HepG2 (cell line): ENCODE measurements at places on chromosomes 2 and 18.

GRCh38 chr18:56036741-56037140 lies 448.7 kb upstream of the TCF4 start:
- DNase-seq, result no peak

DNA sequence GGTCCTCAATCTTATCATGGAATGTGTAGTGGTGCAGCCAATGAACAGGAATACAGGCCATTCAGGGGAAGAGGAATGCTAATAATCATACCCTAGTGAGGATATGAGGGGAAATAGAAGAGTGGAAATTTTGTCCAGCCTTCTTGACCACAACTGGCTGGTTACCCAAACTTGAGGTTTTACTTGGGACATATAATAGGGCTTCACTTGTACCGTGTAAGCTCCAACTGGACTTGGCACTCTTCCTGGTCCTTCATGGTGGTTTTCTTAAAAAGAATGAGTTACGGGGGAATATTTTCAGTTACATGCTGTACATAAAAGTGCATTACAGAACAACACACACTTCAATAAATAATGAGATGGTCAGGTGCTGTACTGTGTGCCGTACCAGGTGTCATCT lies 234.9 kb upstream of the RASGRP3 start:
- no peak for DNase-seq

GRCh38 chr2:38671303-38671702 lies 5.4 kb downstream of the GALM start:
- no peak for DNase-seq

DNA sequence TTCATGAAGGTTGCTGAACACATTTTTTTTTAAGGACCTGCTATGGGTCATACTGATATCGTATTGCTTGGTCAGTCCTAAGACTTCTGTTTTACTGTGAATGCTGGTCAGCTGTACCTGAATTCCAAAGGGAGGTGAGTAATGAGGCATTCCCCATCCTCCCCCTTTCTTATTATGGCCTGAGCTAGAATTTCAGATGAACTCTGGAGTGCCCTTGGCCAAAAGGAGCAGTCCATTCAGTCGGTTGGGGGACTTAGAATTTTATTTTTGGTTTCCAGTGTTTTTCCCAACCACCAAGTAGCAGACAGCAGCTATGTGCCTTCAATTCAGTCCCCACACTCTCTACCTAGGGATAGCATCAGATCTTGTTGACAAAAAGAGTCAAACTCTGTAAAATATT lies 26.9 kb upstream of the PDCL3 start:
- DNase-seq, result no peak

- DNase-seq, result peak; percentile 9
Measured at GRCh38 chr2:182496596-182496995, 69.8 kb upstream of the PDE1A start.

- DNase-seq, result peak; percentile 31
Measured at GRCh38 chr18:43279015-43279744, 1.9 kb upstream of the SYT4 start.

- DNase-seq, result no peak
Measured at GRCh38 chr2:29455200-29455860, 340.1 kb downstream of the CLIP4 start.

DNA sequence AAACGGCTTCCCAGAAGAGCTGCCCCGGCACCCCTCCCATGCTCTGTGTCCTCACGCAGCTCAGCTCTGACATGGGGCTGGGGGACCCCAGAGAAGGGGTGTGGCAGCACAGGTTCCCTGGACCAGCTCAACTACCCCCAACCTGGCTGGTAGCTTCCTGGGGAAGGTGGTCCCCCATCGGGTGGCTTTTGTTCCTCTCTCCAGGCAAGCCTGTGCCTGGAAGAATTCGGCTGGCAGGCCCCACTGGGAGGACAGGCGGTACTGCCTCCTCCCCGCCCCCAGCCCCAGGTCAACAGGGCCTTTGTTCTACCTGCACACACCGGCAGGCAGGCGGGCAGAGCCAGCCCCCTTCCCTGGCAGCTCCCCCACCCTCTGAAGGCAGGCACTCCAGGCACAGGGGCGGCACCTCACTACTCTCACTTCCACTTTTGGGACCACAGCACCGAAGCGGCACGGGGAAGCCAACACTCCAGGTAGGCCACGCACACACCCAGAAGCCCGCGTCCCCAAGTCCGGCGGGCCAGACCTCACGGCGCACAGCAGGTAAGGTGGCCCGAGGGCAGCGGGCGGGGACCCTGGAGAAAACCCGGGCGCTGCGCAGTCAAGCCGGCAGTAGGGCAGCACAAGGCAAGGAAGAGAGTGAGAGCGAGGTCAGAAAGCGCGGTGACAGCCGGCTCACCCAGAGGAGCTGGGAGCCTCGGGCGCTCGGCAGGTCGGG lies 1.3 kb downstream of the HS6ST1 start:
- DNase-seq, result peak; percentile 63

DNA sequence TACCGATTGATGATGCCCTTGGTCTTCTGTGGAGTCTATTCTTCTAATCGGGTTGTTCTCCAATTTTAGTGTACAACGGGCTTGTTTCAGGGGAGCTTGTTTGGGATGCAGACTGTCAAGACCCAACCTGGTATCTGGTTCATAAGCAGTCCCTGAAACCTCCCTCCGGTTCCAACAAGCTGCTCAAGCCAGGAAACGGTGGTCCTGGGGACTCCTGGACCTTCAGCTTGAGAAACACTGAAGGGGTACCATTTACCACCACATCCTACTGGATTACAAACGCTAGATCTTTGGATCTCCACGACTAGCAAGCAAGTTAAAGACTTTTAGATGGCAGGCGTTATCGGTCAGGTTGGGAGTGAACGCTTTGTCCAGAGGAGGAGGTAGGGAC lies 2.0 kb downstream of the BCL2 start:
- no peak for DNase-seq

GRCh38 chr2:241064802-241065354 lies 37.2 kb downstream of the MTERF4 start:
- DNase-seq, result no peak

GRCh38 chr2:80703532-80703931 lies 399.0 kb upstream of the LRRTM1 start:
- DNase-seq, result no peak

- DNase-seq, result no peak
Measured at GRCh38 chr2:195486520-195486919, 170.5 kb upstream of the SLC39A10 start.

DNA sequence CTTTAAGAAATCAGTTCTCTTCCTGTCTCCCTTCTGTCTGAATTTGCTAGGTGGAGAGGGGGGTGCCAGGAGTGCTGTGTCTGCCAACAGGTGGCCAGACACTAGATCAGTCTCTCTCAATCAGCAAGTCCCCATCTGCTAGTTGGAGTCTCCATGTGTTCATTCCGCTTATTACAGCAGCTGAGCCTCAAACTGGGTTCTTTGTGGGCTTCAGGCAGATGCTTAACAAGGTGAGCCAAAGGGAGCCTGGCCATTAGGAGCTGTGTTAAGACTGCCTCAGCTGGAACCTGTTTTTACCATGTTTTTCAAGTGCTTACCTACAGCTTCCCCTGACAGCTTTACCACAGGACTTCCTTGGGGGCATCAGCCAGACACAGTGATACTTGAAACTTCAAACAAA lies 401.9 kb downstream of the LRP1B start:
- DNase-seq, result no peak

DNA sequence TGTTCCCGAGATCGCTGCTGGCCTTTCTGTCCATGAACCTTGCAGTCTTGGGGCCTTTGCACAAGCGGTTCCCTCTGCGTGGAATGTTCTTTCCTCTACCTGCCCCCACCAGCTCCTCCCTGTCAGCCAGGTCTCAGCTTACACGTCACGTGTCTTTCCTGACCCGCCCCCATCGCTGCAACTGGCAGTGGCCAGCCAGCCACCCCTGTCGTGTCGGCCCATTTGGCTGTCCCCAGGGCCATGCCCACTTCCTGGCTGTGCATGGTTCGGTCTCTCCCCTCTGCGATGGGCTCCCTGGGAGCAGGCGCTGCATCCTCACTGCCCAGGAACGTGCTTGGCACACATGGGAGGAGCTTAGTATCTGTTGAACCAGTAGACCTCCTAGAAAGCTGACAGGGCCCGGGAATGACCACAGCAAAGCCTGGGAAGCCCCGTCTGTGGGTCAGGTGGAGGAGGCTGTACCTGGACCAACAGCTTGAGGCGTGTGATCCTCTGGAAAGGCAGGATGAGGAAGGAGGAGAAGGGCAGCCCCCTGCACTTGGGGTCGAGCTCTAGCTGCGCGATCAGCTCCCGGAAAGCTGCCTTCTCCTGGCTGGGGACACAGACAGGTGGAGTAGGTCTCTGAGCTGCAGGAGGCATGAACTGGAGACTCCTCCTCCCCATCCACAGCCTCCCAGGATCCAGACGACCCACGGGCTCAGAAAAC lies 21.0 kb downstream of the SNORC start:
- no peak for DNase-seq

DNA sequence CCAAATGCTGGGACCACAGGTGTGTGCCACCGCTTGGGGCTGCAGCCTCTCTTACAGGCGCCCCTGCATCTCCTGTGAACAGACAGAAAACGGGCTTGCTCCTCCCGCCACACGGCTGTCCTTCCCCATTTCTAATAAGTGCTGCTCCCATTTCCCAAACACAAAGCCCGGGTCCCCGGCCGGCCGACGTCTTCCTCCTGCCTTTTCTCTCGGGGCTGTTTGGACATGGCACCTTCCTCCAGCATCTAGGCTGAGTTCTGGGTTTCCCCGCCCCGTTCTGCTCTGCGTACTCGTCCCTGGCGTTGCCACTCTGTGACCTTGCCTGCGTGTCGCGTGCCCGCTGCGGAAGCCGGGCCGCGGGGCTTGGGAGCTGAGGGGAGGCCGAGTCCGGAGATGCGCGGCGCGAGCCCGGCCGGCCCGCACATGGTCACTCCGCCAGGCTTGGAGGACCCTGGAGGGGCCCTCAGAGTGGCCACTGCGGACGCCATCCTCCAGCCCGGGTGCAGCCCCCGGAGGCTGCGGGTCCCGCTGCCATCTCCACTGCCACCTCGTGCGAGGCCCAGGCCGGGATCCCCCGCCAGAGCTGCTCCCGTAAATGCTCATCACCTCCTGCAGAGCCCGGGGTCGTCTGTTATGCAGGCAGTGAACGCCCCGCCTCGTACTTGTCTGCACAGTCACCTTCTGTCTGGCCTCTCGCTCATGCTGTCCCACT lies 26.3 kb downstream of the PRELID3A start:
- no peak for DNase-seq

GRCh38 chr2:20675701-20676352 lies 8.9 kb downstream of the GDF7 start:
- DNase-seq, result peak; percentile 78

DNA sequence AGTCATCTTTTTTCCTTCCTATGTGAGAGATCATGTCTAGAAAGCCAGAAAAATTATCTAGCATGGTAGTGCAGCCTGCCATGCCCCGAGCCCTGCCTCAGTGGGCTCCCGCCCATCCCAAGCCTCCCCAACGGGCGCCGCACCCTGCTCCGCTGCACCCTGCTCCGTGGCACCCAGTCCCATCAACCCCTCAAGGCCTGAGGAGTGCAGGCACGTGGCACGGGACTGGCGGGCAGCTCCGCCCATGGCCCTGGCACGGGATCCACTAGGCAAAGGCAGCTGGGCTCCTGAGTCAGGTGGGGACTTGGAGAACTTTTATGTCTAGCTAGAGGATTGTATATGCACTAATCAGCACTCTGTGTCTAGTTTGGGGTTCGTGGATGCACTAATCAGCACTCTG lies 83.4 kb upstream of the COL3A1 start:
- no peak for DNase-seq

- no peak for DNase-seq
Measured at GRCh38 chr2:236802862-236803261, 233.2 kb downstream of the ACKR3 start.

- DNase-seq, result no peak
Measured at GRCh38 chr18:42005782-42006181, 50.7 kb downstream of the PIK3C3 start.

GRCh38 chr2:208358758-208359631 lies 47.6 kb upstream of the PTH2R start:
- no peak for DNase-seq

DNA sequence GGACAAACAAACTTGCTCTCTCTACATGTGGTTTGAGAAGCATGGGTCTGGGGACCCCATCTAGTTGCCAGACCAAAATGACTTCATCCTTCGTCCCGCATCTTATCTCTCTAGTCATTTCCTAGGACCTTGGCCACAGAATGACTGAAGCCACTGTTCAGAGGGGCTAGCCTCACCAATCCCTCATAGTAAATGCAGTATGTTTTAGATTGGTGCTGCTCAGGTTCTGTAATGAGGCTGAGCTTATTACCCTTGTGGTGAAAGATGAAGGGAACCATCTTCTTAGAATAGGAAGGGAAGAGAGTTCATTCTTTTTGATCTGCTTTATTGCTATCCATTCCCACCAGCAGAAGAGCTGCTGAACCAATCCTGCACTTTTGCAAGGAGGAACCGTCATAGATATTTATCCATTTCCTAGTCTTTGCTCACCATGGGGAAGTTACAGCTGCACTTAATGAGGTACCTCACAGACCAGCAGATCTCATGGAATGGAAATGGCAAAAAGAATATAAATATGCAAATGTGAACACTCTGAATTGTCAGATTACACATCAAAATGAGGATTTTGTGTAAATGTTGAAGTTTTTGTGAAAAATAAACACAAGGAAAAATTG lies 436.7 kb downstream of the LPIN1 start:
- no peak for DNase-seq

DNA sequence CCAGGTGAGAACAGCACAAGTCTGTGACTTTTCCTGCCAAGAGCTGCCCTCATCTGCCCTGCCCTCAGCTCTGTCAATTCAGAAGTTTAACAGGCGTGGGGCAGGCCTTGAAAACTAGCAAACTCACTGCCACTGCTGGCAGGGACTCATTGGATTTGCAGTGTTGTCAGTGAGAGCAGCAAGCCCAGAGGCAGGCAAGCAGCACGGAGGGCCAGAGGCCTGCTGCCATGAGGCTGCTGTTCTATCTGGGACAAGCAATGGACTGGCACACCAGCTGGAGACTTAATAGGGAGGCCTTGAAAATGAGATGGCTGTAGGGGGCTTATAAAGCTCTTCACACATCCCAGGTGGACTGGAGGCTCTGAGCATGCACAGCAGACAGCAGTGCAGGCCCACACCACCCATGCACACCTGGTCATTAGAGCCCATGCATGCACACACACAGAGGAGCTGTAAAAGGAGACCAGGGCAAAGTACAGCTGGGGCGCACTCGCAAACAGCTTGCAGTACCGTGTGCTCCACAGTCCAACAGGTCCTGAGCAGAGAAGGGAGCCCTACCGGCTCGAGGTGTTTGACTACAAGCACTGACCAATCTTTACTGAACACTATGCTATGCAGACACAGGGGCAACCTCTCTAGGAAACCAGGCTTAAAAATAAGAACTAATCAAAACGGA lies 28.7 kb downstream of the MGAT4A start:
- peak; percentile 91 for DNase-seq

- DNase-seq, result no peak
Measured at GRCh38 chr2:191202209-191202721, 42.9 kb upstream of the MYO1B start.

GRCh38 chr2:113857464-113857863 lies 32.4 kb upstream of the ACTR3 start:
- DNase-seq, result no peak

DNA sequence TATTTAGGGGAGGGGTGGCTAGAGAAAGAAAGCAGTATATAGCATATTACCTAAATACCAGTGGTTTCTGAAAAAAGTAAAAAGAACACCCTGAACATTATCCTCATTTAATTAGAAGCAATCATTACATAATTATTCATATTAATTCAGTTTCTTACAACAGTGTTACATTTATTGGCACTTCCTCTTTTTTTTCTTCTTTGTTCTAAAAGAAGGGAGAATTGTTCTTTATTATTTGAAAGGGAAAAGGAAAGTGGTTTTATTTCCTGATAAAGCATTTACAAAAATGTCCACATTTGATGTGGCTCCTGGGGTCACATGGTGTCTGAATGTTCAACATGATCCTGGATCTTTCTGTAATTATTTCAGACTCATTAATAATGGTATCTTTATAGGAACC lies 254.9 kb upstream of the ZEB2 start:
- no peak for DNase-seq

- DNase-seq, result peak; percentile 20
Measured at GRCh38 chr2:130327703-130328527, 14.8 kb upstream of the IMP4 start.
